Stimulated activated CD4-positive, alpha-beta T cell treated with anti-CD3 and anti-CD28 coated beads, TNF-alpha, amount 100 ng/mL, for 24 hours (primary cell): ENCODE measurements at places on chromosomes 3 and 15.

GRCh38 chr3:155958676-155959075 lies 88.2 kb downstream of the GMPS start:
- DNase-seq: no peak

GRCh38 chr3:76997733-76998132 lies 42.2 kb upstream of the ROBO2 start:
- DNase-seq: no peak

DNA sequence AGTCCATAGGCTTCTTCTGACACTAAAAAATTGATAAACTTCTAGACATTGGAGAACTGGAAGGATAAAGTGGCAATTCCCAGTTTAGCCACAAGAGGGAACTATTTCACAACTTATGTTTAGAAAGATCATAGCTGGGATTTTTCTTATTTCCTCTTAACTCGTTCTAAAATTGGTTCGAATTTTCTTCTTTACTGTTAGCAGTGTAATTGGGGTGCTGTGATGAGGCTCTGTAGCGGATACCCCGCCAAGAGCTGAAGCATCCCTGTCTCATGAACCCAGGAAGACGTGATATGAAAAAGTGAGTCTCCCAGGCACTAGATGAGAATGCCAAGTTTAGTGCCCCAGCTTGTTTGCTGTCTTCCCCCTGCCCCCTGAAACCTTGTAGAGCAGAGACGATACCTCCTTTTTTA lies 85.1 kb downstream of the PDCD6IP start:
- DNase-seq: no peak

- DNase-seq: no peak
These were observed 5.7 kb downstream of the CHRNB4 start for GRCh38 chr15:78635346-78635745.

- no peak for DNase-seq
These were observed 88.8 kb upstream of the ADAMTSL3 start for GRCh38 chr15:83565138-83565537.

- no peak for DNase-seq
These were observed 172.0 kb upstream of the LMCD1 start for GRCh38 chr3:8329598-8329997.

DNA sequence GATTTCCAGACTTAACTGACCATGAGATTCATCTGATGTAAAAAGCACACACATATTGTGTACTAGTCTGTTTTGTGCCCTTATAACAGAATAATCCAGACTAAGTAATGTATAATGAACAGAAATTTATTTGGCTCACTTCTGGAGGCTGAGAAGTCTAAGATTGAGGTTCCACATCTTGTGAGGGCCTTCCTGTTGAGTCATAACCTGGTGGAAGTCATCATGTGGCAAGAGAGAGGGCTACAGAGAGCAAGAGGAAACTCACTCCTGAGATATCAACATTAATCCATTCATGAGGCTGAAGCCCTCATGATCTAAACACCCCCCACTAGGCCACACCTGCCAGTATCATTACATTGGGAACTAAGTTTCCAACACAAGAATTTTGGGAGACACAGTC lies 977.6 kb downstream of the MCTP2 start:
- DNase-seq: no peak

GRCh38 chr3:106247902-106248684 lies 379.3 kb upstream of the CBLB start:
- DNase-seq: no peak

DNA sequence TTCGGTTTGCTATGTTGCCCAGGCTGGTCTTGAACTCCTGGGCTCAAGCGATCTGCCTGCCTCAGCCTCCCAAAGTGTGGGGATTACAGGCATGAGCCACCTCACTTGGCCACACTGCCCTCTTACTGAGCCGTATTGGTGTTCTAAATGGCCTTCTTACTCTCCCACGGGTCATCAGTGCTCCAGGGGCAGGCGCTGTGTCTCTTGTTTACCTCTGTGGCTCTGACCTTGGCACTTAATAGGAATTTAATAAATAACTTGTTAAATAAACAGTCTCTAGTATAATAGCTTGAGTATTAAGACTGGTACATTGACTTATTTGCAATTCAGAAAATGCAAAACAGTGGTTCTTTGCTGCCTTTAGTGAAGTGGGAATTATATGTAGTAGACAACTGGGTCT lies 13.7 kb downstream of the FLNB start:
- DNase-seq: no peak

- DNase-seq: no peak
These were observed 619.2 kb downstream of the DIPK2A start for GRCh38 chr3:144590854-144591253.

- DNase-seq: no peak
These were observed 125.0 kb downstream of the ASB7 start for GRCh38 chr15:100727291-100727851.

- DNase-seq: no peak
These were observed 253.7 kb downstream of the GAP43 start for GRCh38 chr3:115876876-115877614.

- no peak for DNase-seq
These were observed 82.0 kb upstream of the LRIG1 start for GRCh38 chr3:66582721-66583423.

DNA sequence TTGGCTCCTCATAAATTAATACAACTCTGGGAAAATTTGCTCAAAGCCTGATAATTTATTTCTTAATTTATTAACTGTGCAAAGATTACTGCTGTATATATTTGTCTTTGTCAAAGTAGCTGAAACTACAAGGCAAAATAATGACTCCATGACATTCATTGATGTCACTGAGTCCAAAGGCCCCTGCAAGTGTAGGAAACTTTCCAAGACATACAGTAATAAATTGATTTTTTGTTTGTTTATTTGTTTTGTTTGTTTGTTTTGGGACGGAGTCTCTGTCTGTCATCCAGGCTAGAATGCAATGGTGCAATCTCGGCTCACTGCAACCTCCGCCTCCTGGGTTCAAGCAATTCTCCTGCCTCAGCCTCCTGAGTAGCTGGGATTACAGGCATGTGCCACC lies 96.8 kb upstream of the LPP start:
- DNase-seq: no peak

DNA sequence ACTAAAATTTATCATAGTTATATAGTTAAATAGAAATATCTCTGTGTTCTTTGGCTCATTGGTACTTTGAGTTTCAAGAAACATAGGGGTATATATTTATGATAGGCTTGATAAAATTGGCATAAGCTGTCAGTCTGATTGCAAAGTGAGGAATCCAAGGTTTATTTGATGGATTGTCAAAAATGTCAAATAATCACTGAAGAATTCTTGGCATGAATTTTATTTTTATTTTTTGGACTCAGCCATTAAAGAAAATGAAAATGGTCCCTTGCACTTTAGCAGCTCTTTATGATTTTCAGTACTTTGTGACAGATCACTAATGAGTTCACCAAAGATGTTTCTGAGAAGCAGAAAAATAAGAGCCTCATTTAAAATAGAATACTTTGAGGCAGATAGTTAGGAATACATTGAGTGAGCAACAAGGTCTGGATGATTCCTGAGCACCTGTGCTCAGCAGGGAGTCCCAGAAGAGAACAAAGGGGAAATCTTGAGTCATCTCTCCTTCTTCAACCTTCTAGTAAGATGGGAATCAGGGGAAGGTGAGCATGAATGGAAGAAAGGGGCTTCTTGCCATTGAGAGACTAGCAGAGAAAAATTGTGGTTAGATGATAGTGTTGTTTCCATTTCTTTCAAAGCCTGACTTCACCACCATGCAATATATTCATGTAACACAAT lies 85.3 kb upstream of the VEPH1 start:
- DNase-seq: no peak

- no peak for DNase-seq
These were observed 81.1 kb downstream of the SOX14 start for GRCh38 chr3:137845194-137845593.

DNA sequence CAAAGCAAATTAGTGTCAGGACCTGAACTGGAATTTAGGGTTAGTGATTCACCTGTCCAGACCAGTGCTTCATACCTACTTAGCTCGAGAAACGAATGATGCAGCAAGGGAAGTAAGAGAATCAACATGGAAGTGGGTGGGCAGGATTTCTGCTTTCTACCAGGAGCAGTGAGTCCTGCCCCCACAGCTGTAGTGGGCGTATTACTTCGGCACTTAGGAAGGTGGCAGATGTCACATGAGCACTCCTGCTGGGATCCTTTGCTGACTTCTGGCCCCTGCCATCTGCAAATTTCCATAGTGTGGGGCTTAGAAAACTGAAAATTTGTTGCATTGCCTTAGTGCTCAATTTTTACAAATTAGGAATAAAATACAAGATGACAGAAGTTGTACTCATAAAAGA lies 31.2 kb downstream of the RYR3 start:
- no peak for DNase-seq

DNA sequence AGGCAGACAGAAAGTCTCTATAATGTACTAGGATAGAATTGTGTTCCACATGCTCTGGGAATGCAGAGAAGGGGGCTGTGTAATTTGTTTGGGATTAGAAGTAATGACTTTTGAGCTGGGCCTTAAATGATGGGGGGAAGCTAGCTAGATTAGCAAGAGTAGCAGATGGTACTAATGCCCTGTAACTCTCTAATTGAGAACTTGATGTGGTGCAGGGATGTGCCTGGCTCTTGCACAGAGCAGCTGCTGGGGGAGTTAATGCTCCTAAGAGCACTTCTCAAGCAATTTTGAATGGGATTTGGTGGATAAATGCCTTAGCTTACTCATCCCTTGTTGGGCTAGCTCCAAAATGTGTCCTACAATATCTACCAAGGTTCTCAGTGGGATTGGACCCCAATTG lies 12.4 kb upstream of the SYN2 start:
- DNase-seq: no peak

DNA sequence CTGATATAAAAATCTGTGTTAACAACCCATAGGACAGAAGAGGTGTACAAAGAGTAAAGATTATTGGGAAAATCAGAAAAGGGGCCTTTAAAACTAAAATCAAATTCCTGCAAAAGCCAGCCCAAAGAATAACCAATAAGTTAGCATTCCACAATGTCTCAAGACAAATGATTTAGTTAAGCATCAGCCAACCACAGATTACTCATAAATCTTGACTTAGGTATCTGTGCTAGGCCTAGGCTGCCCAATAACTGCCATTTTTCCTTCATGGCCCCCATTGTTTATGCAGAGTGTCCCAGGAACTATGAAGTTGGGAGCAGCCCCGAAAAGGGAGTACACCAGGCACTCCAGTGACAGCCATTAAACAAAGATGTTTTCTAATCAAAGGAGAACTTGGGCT lies 7.4 kb downstream of the TRANK1 start:
- DNase-seq: no peak
